ENCODE measurements at places on chromosomes 12 and 14.

DNA sequence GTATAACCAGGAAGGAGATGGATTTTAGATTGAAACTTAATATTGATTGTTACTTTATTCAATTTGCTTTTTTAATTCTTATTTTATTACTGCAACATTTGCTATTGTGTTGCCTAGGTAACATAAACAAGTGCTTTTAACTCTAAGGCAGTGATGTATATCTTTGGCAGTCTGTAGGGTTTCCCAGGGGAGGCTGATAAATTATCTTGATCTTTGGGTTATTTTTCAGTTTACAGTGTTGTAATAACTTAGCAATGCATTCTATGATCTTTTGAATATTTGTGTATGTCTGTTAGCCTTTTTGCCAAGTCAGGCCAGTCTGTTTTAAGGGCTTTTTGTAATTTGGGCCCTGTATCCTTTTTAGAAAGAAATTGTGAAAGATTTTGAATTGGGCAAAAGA lies 7.8 kb upstream of the DTD2 start:
- no peak for DNase-seq

GRCh38 chr14:68523989-68524725 lies 268.7 kb downstream of the ZFP36L1 start:
- DNase-seq = no peak

GRCh38 chr14:75871181-75871880 lies 110.5 kb downstream of the TGFB3 start:
- DNase-seq = no peak

DNA sequence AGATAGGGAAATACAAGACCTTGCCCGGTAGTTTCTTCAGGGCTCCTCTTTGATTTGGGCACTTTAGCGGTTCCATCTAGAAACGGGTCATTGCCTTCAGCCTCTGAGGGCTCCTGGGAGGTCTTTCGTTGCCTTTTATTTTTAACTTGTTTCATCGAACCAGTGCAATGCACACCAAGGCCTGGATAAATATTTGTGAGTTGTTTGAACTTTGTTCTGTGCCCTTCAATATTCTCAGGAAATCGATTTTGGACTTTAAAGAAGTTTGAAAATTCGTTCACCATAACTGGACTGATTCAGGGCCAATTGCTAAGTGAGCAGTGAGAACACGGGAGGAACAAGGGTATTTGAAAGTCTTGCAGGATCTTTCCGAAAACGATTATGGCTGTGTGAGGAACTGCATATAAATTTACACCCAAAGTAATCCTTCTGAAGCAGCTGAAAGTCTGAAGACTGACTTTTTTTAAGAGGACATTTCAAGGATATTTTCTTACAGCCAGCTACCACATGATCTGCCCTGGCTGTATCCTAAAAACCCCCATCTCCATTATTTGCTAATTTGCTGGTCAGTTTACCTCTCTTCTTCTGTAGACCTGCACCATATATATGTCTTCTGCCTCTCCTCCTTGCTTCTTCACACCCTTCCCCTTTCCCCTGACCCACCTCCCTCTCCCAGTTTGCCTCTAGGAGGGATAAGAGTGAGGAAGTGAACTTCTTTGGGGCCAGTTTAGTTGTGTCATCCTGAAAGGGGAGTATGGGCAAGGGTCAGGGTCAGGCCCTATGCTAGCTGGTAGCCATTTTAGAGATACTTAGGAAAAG lies 8.0 kb downstream of the DUSP6 start:
- no peak for DNase-seq

DNA sequence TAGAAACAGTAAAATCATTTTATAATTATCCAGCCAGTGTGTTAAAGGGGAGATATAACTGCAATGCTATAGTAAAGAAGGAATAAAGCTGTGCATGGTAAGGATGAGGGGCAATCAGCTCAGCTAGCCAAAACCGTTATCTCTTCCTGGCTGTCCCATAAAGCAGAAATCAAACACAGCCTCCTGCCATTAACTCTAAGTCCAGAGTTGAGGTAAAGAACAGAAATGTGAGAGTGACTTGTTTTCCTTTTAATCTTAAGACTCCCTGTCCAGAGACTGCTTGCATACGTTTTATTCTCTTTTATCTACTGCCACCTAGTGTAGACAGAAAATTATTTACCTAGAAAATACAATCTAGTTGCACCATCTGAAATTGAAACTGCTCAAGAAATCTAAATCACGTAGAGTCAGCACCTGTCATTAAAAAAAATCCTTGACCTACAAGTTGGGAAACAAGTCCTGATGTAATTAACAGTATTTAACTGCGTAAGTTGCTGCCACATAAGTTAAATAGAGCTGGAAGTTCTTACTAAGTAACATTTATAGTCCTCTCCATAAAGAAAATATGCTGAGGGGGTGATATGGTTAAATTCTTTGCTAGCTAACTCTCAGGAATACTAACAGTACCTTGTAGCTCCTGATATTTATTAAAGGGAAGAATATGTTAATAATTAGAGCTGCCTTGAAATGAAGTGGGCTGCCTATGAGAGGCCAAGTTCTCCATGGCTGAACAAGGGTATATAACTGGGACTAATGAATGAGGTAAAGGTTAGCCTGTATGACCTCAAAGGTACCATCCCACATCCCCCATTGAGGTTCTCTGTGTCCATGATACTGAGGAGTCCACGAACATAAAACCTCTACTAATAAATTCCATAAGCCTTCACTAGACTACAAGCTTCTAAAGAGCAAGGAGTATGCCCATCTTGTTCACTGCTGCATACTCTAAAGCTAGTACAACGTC lies 62.7 kb downstream of the GALNT4 start:
- DNase-seq = no peak

DNA sequence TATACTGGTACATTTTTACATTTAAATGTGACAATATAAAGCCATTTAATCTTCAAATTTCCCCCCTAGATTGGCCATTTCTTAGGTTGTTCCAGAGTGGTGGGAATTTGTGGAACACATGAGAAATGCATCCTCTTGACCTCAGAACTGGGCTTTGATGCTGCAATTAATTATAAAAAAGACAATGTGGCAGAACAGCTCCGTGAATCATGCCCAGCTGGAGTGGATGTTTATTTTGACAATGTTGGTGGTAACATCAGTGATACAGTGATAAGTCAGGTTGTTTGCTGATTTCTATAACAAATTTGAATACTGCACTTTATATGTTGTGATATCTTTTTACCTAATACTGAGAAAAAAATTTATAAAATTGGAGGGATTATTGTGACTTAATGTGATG lies 7.6 kb upstream of the ZNF410 start:
- DNase-seq = no peak

All from GM12892 (cell line).